ENCODE measurements at places on chromosomes 2 and 18.

DNA sequence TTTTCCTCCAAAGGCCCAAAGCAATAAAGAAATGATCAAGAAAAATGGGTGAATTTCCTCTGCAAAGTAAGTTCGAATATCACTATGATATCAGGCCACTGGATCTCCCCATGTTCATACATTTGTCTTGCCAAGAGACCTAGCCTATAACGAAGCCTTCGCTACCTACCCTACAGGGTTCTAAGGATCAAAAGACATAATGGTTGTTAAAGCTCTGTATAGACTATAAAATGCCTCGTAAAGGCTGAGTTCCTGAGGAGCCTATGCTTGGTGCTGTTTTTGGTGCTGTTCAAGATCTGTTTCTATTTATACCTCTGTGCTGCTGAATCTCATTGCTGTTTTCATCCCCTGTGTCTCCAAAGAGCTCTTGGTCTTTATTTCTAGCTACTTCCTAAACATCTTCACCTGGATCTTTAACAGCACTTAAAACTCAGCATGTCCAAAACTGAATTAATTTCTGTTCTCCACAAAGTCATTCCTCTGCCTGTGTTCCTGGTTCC, 254.4 kb upstream of the CHAC2 start:
- DNase-seq = no peak

DNA sequence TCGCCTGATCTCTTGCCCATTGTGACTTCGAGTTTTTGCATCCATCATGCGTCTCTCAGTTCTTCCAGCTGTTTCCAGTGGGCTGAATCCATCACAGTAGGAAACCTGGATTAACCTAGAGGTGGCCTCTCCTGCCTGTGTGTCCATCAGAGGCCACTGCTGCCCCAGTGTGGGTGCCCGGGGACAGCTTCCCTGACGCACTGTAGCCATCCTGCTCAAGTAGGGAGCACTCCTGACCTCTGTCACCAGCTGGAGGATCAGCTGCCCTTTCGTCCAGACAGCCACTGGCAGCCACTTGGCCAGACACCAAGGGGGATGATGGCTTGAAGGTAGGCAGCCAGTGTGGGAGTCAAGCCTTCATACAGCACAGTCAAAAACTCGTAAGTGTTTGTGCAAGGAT, 36.9 kb upstream of the LBH start:
- no peak for DNase-seq

DNA sequence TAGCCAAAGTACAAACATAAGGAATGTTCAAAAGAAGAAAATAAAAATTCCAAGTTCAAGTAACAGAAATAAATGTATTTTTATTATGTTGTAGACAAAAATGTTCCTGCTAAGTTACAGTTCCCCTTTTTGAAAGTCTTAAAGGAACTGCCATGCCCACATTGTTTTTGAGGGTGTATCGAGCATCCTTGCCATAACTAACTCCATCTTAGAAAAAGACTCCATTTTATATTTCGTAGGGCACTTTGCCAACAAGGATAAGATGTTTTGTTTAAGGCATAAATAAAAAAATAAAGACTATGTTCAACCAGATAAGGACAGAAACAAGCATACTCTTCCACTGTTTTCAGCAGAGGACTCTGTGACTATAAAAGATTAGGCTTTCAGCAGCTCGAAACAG, 67.3 kb downstream of the TMEM237 start:
- DNase-seq = no peak

GRCh38 chr2:149490296-149490695, 97.3 kb downstream of the MMADHC start:
- no peak for DNase-seq

DNA sequence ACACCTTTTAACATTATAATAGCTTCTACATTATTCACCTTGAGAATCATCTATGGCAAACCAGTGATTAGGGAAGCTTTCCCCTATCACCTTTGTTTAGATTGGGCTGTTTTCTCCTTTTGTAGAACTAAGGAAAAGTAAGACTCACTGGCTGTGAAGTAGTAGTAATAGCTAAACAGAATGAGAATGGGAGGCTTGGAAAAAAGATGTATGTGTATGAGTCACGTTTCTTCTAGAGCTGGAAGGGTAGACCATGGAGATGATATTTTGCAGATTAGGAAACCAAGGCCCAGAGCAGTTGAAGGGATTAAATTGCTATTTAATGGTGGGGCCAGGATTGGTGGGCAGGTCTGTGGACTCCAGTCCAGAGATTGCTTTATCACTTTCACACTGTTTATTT, 214.5 kb downstream of the MCFD2 start:
- DNase-seq = no peak
